Calu3 (cell line): ENCODE measurements at places on chromosomes 11 and 22. TPM values are rescaled to one million over a fixed set of nuclear protein-coding genes. Genes with fewer than 3 reads are reported as not detected.

GRCh38 chr11:16793511-16793910, 55.1 kb downstream of the C11orf58 start:
- no peak for DNase-seq

DNA sequence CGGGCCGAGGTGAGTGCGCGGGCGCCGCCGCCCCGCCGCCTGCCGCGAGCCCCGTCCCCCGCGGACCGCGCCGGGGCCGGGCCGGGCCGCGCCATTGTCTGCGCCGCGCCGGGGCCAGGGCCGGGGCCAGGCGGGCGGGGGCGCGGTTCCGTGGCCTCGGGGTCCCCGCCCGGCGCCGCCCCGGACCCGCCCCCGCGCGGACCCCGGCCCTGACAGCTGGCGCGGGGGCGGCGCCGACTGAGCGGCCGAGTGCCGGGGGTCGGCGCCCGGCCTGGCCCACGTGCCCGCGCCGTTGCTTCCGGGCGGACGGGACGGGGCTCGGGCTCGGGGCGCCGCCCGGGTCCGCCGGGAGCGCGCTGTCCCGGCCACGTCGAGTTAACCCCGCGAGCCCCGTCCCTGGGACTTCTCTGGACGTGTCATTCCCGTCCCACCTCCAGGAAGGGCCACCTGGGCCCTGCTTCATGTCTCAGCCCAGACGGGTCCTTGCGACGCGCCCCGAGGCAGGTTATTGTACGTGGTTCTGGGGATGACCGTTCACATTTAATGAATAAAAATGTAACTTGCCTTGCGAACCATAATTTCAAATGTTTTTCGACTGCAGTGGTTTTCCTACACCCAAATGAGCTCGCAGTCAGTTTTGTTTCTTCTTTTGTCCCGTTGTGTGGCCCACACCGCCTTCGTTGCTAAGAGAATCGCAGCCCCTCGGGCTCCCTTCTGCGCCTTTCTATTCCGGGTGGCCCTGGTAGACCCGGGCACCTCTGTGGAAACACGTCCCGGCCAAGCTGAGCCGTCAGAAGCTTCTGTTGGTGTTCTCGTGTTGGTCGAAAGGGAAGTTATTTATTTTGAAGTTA, 562 bp downstream of the ZBED4 start:
- DNase-seq = peak; percentile 38

DNA sequence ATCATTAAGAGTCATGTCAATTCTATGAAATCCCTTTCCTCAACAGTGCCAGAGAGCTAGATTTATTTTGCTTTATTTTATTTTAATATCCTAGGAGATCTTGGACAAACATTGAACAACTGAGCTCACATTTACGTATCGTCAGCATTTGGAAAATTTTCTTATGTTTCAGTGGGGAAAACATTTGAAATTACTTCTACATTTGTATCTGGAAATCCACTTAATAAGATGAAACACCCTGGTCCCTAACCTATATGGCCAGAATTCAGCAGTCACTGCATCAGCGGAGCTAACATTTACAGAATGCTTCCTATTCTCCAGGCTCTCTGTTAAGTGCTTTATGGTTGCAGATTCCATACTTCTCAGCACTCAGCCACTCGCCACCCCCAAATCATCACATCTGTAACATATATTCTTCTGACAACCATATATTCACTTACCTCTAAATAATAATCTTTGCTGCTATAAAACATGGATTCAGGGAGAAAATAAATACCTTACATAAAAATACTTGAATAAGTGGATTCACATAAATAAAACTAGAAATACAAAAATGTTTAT, 773.9 kb downstream of the JRKL start:
- no peak for DNase-seq

DNA sequence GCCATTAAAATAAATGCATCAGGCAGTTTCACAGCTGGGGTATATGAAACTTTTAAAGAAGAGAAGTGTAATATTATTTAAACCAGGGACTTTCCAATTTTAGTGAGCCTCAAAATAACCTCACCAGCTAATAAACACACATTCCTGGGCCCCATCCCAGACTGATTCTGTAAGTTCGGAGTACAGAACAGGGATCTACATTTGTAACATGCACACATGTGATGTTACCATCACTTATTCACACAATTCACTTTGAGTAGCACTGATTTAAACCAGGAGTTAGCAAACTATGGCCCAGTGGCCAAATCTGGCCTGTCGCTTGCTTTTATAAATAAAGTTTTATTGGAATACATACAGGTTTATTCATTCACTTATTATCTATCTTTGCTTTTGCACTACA, 62.0 kb downstream of the STK33 start:
- no peak for DNase-seq

Gene AKIP1
- total RNA-seq = 23.0 and 26.8 TPM in 2 replicates

Gene P2RY2
- 1.6 and 2.3 TPM in 2 replicates for total RNA-seq

DNA sequence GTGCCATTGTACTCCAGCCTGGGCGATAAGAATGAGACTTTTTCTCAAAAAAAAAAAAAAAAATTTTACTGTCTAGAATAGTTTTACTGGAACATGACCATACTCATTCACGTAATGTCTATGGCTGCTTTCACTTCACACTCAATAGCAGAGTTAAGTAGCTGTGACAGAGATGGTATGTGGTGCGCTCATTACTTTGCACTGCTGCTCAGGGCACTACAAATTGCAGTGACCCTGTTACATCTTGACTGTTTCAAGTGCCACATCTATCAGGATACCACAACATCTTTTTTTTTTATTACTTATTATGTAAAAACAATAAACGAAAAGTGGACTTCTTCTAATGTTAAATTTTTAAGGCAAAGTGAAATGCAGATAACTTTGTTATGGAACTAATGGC, 110.3 kb downstream of the ARHGAP20 start:
- DNase-seq = no peak

Gene KCNA4
- not detected in 2 replicates for total RNA-seq

Gene ACTN3
- not detected in 2 replicates for total RNA-seq

GRCh38 chr11:19907839-19908238, 195.2 kb downstream of the NAV2 start:
- no peak for DNase-seq

GRCh38 chr11:32137869-32138268, 47.0 kb downstream of the RCN1 start:
- no peak for DNase-seq

- no peak for DNase-seq
Observed at GRCh38 chr22:40641269-40641668, 4.8 kb upstream of the MRTFA start.

DNA sequence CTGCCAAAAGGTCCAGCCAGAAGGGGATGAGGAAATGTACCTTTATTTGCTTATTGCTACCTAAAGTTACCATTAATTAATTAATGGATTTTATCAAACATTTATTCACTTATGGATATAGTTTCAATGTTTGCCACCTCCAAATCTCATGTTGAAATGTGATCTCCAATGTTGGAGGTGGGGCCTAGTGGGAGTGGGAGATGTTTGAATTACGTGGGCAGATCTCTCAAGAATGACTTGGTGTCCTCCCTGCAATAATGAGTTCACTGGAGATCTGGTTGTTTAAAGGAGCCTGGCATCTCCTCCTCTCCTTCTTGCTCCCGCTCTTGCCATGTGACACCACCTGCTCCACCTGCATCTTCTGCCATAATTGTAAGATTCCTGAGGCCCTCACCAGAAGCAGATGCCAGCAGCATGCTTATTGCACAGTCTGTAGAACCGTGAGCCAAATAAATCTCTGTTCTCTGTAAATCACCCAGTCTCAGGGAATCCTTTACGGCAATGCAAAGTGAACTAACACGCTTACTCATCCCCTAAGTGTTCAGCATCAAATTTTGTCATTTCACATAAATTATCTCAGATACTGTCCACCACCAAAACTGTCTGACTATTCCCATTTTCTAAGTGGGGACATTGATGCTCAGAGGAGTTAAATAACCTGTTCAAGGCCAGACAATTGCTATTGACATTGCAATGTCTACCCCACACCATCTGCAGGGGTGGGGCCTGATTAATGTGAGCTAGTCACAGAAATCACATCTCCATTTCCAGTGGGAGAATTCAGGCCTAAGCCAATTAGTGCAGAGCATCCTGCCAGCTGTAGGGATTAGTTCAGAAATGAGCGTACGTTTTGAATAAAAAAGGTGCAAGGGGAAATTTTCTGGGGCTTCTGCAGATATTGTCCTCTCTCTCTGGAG, 51.6 kb upstream of the SYN3 start:
- no peak for DNase-seq

Gene FJX1
- total RNA-seq = 19.1 and 19.8 TPM in 2 replicates

Gene SMIM35
- total RNA-seq = not detected in 2 replicates

Gene VSIG10L2
- not detected in 2 replicates for total RNA-seq

Gene DDI1
- total RNA-seq = not detected in 2 replicates

DNA sequence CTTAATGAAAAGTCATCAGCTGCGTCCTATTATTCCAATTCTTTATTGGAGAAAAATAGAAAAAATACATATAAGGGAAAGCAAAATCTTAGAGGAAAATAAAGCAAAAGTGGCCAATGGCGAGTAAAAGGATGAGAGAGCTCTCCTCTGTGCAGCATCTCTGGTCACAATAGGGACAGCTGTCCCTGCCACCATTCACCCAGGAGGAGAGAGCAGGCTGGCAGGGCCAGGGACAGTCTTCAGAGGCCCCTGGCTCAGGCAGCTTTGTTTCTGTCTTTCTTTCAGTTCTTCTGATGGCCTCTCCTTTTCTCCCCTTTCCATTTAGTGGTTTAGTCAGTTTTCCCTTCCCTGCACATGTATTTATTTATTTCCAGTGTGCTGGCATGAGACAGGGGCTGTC, 941.3 kb downstream of the NTM start:
- DNase-seq = no peak

DNA sequence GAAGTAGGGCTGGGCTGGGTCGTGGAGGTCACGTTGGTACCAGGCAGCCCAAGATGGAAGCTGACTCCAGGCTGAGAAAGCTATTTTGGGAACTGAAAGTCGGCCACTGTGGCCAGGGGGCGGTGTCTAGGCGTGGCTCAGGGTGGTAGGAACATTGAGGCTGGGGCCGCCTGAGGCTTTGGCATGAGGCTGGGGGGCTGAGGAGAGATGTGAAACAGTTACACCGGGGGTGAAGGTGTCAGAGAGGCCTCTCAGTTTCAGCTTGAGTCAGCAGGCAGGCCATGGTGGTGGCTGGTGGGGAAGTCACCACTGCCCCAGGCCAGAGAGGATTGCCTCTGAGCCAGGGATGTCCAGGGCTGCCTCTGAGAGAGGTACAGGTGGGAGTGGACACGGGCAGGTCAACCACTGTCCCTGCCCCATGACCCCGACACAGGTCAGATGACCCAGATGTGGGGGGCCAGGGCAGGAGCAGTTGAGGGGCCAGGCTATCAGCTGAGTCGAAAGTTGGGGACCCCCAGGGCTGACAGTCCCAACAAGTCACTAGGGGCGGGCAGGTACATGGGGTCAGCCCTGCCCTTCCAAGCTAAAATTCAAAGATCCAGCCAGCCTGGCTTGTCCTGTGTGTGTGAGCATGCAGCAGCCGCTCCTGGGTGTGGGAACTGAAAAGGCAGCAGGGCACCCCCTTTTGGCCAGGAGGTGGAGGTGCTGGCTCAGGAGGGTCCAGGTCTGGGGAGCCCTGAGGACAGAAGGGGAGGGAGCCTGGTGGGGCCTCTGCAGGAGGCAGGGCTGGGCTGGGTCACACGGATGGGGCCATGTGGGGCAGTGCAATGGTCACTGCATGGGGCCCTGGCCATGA, 7.2 kb downstream of the KCNK7 start:
- peak; percentile 64 for DNase-seq

DNA sequence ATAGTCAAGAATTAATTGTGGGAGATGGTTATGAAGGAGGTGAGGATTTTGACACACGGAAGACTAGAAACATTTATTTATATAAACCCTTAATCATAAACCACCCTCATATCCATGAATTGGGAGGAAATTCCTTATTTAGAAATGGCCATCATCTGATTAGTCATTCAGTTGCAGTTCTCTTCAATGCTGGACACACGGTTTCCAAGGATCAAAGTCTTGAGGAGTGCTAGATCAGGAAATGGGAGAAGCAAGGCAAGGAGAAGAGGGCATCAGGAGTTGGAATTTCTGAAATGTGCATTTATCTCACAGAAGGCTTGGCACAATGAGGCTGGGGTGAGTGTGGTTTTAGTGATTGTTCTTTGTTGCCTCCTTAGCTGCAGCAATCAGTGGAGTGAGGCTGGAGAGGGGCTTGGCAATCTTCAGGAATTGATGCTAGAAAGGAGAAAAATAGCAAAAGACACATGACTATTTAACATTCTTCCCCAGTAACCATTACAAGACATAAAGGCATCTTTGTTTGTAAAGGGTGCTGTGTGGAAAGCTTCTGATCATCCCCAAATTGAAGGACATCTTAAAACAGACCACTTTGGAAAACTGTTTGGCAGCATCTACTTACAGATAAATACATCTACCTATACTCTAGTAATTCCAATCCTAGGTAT, 21.6 kb upstream of the GDPD4 start:
- DNase-seq = no peak

Gene HSPA8
- 1,511 and 1,624 TPM in 2 replicates for total RNA-seq
